Stimulated activated naive B cell treated with anti-CD40 and anti-IgM and Interleukin-4, amounts not matched to agents 10 μg/mL and 1 μg/mL and 100 μg/mL, for 72 hours (primary cell): ENCODE measurements at places on chromosomes 2 and 18.
A peak's percentile ranks its signal among the peaks of the same experiment; 100 is the strongest.

GRCh38 chr2:16080071-16080470 lies 139.7 kb downstream of the MYCN start:
- no peak for DNase-seq

GRCh38 chr2:217222309-217222910 lies 362.5 kb upstream of the TNP1 start:
- DNase-seq = peak; percentile 41

DNA sequence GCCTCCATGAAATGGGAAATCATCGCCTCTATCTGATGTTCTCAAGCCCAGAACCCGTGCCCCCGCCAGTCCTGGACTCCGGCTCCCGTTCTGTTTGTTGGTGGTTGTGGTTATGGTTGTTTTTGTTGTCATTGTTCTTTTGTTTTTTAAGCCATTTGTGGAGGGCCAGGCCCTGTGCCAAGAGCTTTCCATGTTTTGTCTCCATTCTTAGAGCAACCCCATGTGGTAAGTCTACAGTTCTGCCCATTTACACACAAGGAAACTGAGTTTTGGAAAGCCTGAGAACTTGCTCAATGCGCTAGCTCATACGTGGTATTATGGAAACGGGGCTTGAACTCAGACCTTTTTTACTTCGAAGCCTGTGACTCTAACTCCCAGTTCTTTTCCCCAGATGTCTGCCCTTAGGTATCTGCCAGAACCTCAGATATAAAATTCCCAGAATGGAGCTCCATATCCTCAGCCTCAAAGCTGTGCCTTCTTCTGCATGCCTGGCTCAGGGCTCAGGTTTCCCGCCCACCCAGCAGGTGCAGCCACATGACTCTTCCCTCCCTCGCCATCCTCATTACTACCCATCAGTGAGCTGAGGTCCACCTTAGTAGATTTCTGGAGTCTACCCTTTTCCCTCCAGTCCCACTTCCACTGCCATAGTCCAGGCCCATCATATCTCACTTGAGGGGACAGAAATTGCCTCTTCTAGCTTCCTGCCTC lies 194.1 kb downstream of the KLHL29 start:
- DNase-seq = no peak

DNA sequence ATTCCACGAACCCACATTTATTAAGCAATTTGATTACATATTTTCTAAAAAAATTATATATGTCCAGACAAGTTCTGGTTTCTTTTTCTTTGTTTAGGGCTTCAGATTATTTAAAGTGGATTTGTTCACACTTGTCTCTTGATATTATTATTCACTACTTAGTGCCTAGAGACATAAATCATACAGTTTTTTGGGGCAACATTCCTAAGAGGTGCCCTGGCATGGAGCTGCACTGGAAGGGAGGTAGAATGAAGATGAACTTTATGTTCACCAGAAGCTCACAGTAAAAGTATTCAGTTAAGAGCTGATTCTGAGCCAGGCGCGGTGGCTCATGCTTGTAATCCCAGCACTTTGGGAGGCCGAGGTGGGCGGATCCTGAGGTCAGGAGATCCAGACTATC lies 762.7 kb upstream of the TMEFF2 start:
- DNase-seq = no peak

- DNase-seq = no peak
Observed at GRCh38 chr2:64203131-64203857, 59.1 kb upstream of the PELI1 start.

DNA sequence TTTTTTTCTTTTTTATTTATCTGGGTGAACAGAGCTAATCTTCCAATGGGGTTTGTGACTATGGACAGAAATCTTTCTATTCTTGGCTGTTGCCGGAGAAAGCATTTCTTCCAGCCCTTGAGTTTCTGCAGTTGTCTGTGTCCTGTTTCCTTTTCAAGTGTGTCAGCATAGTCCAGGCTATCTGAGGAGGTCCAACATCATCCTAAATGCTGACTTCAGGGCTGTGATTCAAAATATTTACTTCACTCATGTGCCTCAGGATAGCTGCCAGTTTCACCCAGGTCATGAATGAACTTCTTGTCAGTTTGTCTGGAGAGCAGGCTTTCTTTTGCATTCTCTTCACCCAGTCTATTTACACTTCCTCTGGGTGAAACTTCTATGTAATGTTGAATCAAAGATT lies 27.9 kb downstream of the ITGAV start:
- DNase-seq = no peak

GRCh38 chr18:32867936-32868335 lies 95.1 kb upstream of the KLHL14 start:
- no peak for DNase-seq

DNA sequence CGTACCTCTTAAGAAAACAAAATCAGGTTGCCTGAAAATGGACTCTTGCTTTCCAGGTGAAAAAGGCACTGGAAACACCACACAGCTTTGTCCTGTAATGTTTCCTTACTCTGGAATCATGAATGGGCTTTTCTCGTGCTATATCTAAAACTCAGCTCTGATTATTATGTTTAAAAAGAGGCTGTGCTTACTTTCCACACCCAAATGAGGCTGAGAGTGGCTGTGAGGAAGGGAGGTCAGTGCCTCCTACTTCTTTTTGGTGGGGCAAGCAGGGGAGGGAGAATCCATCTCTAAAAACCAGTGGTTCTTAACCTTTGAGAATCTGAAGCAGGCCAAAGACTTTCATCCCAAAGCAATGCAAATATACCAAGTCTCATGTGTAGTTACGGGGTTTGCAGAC lies 148.6 kb downstream of the FAM210A start:
- no peak for DNase-seq

- no peak for DNase-seq
Observed at GRCh38 chr2:191696001-191696400, 18.1 kb downstream of the NABP1 start.
